ENCODE measurements at places on chromosomes 5 and 9.

DNA sequence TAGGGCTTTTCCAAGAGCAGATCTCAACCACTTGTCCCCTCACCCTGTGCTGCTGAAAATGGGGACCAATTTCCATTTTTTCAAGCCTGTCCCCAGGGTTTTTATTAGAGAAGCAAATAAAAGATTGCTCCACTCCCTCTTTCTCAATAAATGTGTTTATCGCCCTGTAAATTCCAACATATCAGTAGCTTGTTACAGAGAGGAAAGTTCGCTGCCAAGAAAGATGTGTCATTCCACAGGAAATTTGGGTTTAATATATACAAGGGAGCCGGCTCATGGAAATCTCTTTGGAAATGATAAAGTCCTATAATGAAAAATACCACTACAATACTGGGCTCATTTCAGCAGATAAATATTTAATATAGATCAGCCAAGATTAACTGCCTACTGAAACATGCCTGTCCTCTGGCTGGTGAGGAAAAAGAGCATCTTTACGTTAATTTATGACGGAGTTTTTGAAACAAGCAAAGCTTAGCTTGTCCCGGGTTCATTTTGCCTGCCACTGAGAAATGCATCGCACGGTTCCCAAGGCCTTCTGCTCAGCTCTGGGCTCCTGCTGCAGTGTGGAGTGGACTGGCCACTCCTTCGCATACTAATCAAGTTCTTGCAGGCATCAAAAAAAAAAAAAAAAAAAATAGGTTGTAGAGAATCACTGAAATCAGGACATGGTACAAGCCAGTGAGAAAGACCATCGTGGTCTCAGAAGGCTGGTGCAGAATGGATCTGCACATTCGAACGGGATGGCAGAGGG lies 84.5 kb downstream of the BRINP1 start:
- H3K27ac ChIP-seq, result no peak overlapping the region
- H3K36me3 ChIP-seq, result no peaks in the 10 kb centered on the region
- H3K27me3 ChIP-seq, result no peaks in the 10 kb centered on the region
- H3K4me1 ChIP-seq, result no peaks in the 10 kb centered on the region
- no peak overlapping the region for H3K4me3 ChIP-seq
- DNase-seq, result no peak

DNA sequence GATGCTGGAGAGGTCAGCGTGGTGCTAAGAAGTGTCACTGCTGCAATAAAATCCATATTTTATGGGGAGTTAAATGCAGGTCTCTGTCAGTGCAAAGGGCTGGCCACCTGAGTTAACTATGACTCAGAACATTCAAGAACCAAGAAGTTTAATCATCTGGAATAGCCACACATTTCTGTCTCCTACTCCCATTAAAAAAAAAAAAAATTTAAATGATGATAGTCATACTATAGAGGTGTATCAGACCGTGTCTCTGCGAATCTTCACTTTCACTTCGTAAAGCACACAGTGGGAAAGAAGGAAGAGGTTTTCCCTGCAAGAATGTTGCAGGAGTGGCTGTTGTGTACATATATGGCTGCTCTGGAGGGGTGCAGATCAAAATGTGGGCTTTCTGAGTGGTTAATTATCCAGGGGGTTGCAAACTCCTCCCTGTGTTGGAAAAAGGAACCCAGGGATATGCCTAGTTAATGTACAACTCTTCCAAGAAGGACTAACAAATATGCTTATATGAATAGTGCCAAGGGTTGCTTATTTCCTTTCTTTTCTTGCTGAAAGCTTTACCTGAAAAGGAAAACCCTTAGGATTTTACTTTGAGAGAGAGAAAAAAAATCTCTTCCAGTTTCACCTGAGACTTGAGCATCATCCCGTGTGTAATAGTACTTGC lies 1.5 kb downstream of the CDH6 start:
- no peak for DNase-seq
- H3K27ac ChIP-seq, result no peak overlapping the region
- no peak overlapping the region for H3K4me3 ChIP-seq
- peaks cover 10% of the 10 kb centered on the region for H3K27me3 ChIP-seq
- H3K36me3 ChIP-seq, result no peaks in the 10 kb centered on the region

- no peak overlapping the region for H3K4me3 ChIP-seq
- no peaks in the 10 kb centered on the region for H3K27me3 ChIP-seq
- no peaks in the 10 kb centered on the region for H3K36me3 ChIP-seq
- H3K27ac ChIP-seq, result no peak overlapping the region
Measured at GRCh38 chr9:35675732-35676392, 2.1 kb downstream of the CA9 start.

GRCh38 chr9:108467161-108467560 lies 388.6 kb downstream of the ACTL7B start:
- H3K4me1 ChIP-seq, result no peaks in the 10 kb centered on the region
- no peak overlapping the region for H3K4me3 ChIP-seq
- no peaks in the 10 kb centered on the region for H3K27me3 ChIP-seq
- no peak overlapping the region for H3K27ac ChIP-seq

DNA sequence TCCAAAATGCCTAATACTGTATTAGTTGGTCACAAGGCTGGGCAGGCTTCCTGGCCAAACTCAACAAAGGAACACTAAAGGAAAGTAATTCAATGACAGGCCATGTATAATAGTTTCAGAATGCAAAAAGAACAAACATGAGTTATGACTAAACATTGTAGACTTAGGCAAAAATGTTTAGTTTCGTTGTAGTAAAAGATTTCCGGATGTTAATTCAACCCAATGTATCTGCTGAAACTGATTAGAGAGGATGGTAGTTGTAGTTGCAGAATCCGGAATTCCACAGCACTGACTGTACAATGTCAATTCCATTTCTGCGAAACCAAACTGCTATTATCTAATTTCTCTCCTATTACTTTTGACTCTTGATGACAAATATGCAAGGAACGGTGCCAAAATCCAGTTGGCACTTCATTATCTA lies 117.9 kb upstream of the FST start:
- no peaks in the 10 kb centered on the region for H3K36me3 ChIP-seq
- no peak overlapping the region for H3K4me3 ChIP-seq
- no peak for DNase-seq
- H3K27ac ChIP-seq, result no peak overlapping the region
- no peaks in the 10 kb centered on the region for H3K4me1 ChIP-seq

- H3K4me3 ChIP-seq, result no peak overlapping the region
- H3K4me1 ChIP-seq, result no peaks in the 10 kb centered on the region
- no peaks in the 10 kb centered on the region for H3K36me3 ChIP-seq
Measured at GRCh38 chr9:34927061-34927460, 31.0 kb upstream of the PHF24 start.

- H3K27ac ChIP-seq, result no peak overlapping the region
- H3K27me3 ChIP-seq, result peaks cover 24% of the 10 kb centered on the region
- no peaks in the 10 kb centered on the region for H3K36me3 ChIP-seq
- DNase-seq, result no peak
- no peaks in the 10 kb centered on the region for H3K4me1 ChIP-seq
Measured at GRCh38 chr9:136192289-136193126, 12.4 kb downstream of the LHX3 start.

Measured in CD8-positive, alpha-beta memory T cell (primary cell).